HL-60 (cell line): ENCODE measurements at places on chromosomes 5 and 9.

GRCh38 chr5:15585841-15586591 is 86.0 kb downstream of the FBXL7 start:
- no peak for DNase-seq

- peak; percentile 53 for DNase-seq
These were observed 27.8 kb downstream of the PRLR start for GRCh38 chr5:35202319-35203111.

GRCh38 chr9:34994900-34995669 is 5.5 kb downstream of the DNAJB5 start:
- no peak for DNase-seq

DNA sequence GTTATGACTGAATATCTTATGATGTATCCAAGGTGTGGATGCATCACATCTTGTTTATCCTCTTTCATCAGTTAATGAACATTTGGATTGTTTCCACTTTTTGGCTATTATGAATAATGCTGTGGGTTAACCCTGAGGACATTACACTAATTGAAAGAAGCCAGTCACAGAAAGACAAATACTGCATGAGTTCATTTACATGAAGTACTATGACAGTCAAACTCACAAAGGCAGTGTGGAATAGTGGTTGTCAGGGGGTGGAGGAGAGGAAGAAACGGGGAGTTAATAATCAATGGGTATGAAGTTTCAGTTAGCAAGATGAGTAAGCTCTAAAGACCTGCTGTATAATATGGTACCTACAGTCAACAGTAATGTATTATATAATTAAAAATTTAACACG is 409.4 kb upstream of the CTNND2 start:
- DNase-seq = no peak

DNA sequence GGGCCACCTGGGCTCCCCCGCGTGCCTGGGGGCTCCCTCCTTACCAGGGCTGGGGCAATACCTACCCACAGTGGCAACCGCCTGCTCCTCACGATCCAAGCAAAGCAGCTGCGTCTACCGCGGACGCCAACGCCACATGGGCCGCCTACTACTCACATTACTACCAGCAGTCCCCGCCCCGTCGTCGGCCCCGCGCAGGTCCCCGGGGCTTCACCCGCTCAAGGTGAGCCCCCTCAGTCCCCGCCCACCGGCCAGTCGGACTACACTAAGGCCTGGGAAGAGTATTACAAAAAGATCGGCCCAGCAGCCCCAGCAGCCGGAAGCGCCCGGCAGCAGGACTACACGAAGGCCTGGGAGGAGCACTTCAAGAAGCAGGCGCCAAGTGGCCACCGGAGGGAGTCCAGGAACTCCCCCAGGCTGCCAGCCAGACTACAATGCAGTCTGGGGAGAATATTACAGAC is 106.0 kb upstream of the MTAP start:
- no peak for DNase-seq

DNA sequence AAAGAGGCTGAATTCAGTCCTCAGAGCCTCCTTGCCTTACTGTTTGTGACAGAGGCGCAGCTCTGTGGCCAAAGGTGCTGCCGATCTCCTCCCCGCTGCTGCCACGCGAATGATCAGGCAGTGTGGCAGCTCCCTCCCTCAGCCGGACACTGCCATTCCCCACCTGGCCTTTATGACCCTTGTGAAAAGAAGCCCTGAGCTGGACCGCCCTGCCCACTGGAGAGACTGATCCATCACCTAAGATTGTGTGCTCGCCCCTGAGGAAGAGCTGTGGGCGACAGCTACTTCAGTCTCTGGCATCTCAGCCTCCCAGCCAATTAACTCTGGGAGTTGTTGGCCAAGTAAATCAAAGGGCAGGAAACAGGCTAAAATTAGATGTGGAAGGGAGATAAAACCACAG is 90.9 kb downstream of the CARTPT start:
- no peak for DNase-seq

- no peak for DNase-seq
These were observed 5.1 kb upstream of the PTBP3 start for GRCh38 chr9:112338561-112338960.

- DNase-seq = no peak
These were observed 88.4 kb upstream of the FST start for GRCh38 chr5:53392073-53392472.

GRCh38 chr5:168005093-168005492 is 286.4 kb upstream of the WWC1 start:
- DNase-seq = no peak
